Kasumi-1 (cell line): ENCODE measurements at places on chromosomes 5 and 9.

GRCh38 chr9:14275331-14275730 lies 38.6 kb downstream of the NFIB start:
- DNase-seq = no peak

DNA sequence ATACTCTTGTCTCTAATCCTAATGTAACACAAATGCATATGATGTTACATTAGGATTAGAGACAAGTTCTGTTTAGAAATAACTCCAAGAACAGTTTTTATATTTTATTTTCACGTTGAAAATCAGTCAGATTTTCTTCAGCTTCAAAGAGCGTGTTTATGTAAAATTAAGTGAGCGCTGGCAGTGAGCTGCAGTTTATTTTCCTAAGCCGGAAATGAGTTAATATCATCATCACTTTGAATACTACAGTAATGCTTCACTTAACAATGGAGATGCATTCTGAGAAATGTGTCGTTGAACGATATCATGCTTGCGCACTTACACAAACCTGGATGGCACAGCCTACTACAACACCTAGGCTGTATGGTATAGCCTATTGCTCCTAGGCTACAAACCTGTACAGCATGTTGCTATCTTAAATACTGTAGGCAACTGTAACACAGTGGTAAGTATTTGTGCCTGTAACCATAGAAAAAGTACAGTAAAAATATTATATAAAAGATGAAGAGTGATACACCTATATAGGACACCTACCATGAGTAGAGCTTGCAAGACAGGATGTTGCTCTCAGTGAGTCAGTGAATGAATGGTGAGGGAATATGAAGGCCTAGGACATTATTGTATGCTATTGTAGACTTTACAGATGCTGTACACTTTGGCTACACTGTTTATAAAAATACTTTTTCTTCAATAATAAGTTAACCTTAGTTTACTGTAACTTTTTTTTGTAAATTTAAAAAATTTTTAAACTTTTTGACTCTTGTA lies 65.9 kb upstream of the C5orf46 start:
- DNase-seq = no peak

GRCh38 chr9:16921855-16922254 lies 51.4 kb upstream of the BNC2 start:
- no peak for DNase-seq

DNA sequence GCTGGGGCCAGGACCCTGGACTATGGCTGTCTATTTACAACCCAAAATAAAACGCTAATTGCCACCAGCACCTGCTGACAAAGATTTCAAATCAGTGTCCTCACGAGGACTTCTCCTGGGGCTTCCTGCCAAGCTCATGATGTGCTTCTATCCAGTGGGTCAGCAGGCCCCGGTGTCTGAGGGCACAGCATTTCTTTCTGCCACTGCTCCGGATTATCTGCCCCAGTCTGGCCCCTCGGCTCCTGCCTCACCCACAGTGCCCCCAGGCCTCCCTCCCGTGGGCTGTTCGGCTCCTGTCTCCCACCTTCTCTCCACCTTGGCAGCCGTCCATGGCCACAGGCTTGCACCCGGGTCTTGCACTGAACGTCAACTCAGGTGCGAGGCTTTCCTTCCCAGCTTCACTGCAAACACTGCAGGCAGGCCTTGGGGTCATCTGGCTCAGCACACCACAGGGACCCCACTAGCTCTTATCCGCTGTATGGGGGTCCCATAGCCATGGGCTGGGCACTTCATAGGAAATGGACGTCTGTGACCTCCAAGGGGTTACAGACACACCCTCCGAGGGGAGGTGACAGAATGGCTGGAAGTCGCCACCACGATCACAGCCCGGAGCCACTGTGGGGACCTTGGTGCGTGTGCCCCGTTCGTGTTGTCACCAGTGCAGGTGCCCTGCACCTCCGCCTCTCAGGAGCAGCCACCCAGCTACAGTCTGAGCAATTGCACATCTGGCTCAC lies 43.8 kb upstream of the FCN1 start:
- no peak for DNase-seq

DNA sequence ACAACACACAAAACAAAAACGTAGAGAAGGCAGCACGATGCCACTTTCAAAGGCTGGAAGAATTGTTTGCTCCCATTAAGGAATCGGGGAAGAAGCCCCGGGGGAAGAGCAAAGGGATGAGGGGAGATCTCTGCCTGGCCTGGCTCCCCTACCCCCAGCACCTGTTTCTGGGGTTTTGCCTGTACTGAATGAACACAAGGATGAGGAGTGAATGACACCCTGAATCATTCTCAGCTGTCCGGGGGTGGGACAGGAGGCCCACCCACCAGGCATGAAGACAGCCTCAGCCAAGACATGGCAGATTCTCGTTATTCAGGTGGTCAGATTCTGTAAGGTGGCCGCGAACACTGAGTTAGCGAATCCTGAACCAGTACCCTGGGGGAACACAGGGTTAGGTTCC lies 7.5 kb downstream of the TBC1D9B start:
- DNase-seq = no peak
